ENCODE measurements at places on chromosomes 2 and 18.

DNA sequence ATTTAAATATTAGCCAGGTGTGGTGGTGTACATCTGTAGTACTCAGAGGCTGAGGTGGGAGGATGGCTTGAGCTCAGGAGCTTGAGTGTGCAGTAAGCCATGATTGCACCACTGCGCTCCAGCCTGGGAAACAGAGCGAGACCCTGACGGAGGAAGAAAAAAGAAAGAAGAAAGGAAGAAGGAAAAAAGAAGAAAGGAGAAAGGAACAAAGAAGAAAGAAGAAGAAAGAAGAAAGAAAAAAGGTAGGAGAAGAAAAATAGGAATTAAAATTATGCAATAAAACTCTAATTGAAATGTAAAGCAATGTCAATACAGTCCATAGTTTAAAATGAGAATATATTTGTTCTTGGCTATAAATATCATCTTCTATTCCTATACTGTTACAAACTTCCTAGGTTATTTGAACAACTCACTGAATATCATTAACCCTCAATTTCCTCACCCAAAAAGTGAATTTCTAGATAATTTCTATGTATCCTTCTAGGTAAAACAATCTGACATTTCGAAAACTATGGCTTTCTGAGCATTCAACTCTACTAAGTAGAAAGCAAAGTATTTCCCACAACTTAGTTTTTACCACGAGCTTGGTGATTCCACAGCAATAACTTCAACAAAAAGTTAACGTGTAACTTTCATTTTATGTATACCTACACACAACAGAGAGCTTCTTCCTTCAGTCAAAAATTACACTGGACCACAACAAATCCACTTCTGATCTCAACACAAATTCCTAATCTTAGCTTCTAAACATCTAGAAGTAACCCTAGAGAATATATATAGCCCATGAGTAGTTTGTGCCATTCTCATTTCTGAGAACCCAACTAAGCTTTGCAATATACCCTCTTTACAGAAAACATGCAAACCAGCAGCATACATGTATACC lies 19.7 kb downstream of the LPIN2 start:
- DNase-seq, result no peak

- no peak for DNase-seq
Observed at GRCh38 chr2:238905224-238905623, 57.3 kb downstream of the TWIST2 start.

- DNase-seq, result no peak
Observed at GRCh38 chr2:46854260-46854659, 61.3 kb downstream of the MCFD2 start.

DNA sequence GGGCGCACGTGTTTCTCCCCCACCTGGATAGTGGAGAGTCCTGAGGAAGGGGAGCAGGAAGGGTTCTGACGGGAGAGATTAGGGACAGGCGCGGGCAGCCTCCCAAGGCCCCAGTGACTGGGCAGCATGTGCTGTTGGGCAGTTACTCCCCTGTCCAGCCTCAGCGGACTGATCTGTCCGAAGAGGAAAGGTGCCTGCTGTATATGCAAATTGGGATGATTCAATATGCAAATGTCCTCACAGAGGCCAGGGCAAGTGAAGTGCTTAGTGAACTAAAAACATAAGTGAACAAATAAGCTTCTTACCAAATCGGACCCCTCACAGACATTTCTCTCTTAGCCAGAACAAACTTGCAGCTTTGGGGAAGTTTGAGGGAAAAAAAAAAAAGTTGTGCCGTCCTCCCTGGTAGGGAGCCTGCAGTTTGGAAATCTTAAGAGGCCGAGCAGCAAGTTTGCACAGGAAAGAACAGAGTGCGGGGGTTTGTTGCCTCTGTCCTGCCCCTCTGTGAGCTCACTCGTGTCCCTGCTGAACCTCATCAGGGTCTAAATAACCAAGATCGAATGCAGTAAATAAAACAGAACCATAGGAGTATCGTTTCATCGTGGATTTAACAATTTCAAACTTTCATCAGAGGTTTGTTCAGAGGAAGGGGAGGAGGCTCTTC lies 141.4 kb downstream of the KCTD1 start:
- DNase-seq, result no peak

GRCh38 chr2:143312441-143312840 lies 183.2 kb downstream of the ARHGAP15 start:
- no peak for DNase-seq

- DNase-seq, result peak; percentile 99
Observed at GRCh38 chr2:230658877-230659652, 53.6 kb upstream of the CAB39 start.

- no peak for DNase-seq
Observed at GRCh38 chr2:117879003-117879402, 64.5 kb downstream of the DDX18 start.

- no peak for DNase-seq
Observed at GRCh38 chr2:206937555-206937954, 1.8 kb upstream of the CPO start.

- DNase-seq, result no peak
Observed at GRCh38 chr2:25894135-25894830, 16.0 kb upstream of the ASXL2 start.

DNA sequence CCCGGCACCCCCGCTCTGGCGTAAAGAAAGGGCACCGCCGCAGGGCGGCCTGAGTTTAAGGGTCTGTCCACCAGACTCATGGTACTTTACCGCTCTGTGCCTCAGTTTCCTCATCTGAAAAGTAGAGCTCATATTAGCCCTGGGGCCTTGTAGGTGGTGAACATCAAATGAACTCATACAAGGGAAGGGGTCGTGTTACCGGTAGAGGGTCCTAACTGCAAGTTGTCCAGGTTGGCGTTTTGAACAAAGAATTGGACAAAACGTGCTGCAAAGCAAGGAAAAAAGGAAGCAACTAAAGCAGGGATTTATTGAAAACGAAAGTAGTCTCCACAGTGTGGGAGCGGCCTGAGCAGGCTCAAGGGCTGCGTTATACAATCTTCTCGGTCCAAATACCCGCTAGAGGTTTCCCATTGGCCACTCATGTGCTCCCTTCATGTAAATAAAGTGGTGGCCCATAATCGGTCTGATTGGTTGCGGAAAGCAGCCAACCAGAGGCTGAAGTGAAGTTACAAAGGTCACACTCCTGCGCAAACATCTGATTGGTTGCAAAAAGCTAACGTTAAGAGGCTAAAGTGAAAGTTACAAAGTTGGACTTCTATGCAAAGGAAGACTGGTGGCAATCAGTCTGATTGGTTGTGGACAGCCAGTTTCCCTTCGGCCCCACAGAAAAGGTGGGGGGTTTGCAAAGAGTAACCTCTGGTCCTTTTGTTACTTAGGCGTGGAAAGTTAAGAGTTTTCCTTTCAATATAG lies 80.7 kb upstream of the LDLRAD4 start:
- peak; percentile 100 for DNase-seq

DNA sequence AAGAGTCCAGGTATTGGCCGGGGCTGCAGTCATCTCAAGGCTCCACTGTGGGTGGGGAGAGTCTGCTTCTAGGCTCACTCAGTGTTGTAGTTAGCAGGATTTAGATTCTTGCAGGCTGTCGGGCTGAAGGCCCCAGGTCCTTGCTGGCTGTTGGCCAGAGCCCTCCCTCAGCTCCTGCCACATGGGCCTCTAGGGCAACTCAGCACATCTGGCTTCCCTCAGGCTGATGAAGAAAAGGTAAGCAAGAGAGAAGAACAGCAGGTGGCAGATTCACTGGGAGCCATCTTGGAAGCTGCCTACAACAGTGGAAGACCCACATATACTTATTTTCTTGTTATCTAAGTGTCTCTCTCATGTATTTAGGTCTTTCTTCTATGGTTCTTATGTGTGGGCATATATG lies 4.3 kb downstream of the MRPS9 start:
- DNase-seq, result no peak

GRCh38 chr2:155157711-155158110 lies 459.2 kb downstream of the KCNJ3 start:
- no peak for DNase-seq

DNA sequence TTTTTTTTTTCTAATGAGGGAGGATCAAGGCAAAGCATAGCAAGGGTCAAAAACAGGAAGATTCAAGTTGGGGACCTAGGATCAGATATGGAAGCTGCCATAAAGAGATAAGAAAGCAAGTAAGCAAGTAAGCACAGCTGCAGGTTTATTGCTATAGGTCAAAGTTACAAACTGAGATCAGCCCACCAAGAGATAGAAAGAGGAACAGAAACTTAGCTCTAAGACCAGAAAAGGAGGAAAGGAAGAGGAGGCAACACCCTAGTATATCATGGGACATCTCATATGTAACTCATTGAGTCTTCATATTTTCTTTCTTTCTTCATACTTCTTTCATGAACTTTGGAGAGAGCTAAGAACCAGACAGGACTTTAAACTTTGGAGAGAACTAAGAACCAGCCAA lies 295.9 kb upstream of the CRIM1 start:
- DNase-seq, result peak; percentile 32

GRCh38 chr2:191039616-191040015 lies 25.6 kb upstream of the STAT1 start:
- no peak for DNase-seq

- no peak for DNase-seq
Observed at GRCh38 chr2:148530350-148530749, 114.2 kb upstream of the EPC2 start.

GRCh38 chr2:9428965-9429577 lies 5.6 kb downstream of the CPSF3 start:
- DNase-seq, result no peak

- no peak for DNase-seq
Observed at GRCh38 chr2:109242210-109242653, 113.2 kb downstream of the SH3RF3 start.

- DNase-seq, result no peak
Observed at GRCh38 chr2:144701259-144701658, 181.3 kb upstream of the ZEB2 start.

DNA sequence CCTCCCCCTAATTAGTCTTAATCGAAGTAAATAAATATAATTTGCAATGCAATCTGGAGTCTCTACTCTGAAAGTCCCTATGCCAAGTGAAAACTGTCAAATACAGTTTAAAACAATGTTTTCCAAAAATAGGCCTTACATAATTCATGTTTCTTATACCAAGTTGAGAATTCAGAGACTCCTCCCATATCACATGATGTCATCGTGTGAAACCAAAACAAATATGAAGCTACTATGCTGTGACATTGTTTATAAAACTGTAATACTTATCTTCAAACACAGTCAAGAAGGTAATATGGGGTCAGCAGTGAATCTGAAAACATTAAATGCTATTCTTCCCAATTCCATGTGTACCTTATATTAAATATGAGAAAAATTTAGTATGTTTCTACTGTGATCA lies 940.2 kb upstream of the FANCL start:
- no peak for DNase-seq

All from GF-D8 (cell line).